Karpas-422 (cell line): ENCODE measurements at places on chromosomes 16 and 17. TPM values are rescaled to one million over a fixed set of nuclear protein-coding genes. Genes with fewer than 3 reads are reported as not detected.

DNA sequence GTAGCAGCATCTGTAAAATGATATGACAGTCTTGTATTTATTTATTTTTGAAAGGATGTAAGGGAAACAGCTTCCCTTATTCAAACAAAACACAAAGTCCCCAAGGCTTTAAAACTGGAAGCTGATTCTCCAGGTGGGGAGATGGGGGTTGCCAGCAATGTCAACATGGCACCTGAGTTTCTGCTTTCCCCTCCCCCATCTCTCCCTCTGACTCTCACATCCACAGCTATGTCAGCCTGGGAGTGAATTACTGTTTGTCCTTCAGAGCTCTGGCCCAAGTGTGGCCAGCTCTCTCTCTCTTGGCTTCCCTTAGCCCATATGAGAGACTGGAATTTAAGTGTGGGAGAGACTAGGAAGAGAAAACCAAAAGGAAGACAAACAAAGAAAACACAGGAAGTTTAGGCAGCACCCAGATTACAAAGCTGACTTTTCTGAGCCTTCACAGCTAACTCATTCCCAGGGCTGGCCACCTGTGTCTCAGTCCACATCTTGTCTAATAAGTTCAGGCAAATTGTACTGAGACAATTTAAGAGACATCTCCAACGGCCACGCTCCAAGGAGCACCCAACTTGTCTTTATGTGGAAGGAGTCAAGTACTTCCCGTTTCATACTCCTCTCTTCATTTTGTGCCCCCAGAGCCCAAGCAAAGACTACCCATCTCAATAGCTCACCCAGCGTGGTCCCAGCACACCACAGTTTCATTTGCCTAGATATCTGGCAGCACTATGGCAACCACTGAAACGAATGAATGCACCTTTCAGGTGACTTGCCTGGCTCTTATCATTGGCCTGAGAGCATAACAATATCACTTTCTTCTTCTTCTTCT, 69.2 kb downstream of the SOX9 start:
- H3K27me3 ChIP-seq, result no peaks in the 10 kb centered on the region
- H3K27ac ChIP-seq, result peak overlapping the region; percentile 98
- peak overlapping the region; percentile 55; the same call in 1 of the 2 replicates for H3K4me3 ChIP-seq
- H3K36me3 ChIP-seq, result no peaks in the 10 kb centered on the region

- peak; percentile 71 for DNase-seq
- H3K36me3 ChIP-seq, result no peaks in the 10 kb centered on the region
- no peaks in the 10 kb centered on the region for H3K27me3 ChIP-seq
- H3K4me1 ChIP-seq, result peaks cover 20% of the 10 kb centered on the region
- peak overlapping the region; percentile 63; the same call in 1 of the 2 replicates for H3K4me3 ChIP-seq
- H3K27ac ChIP-seq, result no peak overlapping the region
Observed at GRCh38 chr16:73058221-73058615, 10.3 kb upstream of the ZFHX3 start.

DNA sequence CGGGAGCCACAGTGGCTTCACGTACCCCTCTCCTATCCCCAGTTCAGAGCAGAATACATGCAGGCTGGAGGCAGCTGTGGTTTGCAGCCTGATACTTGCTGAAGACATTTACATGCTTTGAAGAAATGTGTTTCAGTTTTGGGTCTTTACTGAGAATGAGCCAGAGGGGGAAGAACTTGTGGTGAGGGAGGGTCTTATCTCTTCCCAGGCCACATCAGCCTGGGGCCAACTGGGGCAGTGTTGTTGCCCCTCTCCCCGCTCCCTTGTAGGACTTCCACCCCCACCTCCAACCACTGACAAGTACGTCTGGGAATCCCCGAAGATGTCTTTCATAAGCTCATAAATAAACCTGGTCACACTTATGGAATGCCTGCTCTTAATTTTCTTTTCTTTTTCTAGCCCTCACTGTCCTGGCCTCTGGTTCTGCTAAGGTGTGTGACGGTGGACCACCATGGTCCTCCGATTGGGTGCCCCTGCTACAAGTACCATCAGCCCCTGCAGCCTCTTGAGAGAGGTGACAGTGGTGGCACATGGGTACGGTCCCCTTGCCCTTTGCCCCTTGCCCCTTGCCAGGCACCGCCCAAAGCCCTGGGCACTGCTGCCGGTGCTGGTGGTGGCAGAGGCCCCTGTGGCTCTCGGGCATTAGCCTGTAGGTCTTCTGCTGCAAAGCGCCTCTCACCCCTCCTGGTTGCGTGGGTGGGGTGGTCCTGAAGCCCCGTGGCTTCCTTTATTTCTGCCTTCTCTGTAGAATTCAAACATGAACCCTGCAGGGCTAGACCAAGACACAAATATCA, 144.8 kb upstream of the RPH3AL start:
- no peaks in the 10 kb centered on the region for H3K36me3 ChIP-seq
- no peak for DNase-seq
- no peaks in the 10 kb centered on the region for H3K27me3 ChIP-seq
- H3K4me3 ChIP-seq, result no peak overlapping the region

DNA sequence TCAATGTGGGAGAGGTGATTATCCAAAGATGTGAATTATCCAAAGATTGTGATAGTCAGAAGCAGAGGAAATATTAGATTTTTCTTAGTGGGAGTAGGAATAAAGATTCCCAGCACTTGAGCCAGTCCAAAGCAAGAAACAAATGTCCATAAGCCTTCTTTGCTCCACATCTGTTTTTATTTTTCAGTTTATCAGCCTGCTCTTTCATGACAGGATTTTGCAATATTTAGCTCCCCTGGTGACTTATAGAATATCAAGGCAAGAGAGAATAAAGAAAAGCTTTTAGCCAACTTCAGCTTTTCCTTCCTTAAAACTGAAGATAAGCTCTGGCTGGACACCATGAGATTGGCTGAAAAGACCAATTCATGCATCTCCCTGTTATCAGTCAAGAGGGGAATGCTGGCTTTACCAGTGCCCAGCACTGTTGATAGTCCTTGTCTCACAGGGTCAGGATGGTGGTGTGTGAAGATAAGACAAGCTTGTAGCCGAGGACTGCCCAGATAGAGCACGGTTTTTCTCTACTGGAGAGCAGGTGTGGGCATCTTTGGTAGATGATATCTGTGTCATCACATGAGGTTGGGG, 706.5 kb downstream of the KCNJ2 start:
- DNase-seq, result no peak

DNA sequence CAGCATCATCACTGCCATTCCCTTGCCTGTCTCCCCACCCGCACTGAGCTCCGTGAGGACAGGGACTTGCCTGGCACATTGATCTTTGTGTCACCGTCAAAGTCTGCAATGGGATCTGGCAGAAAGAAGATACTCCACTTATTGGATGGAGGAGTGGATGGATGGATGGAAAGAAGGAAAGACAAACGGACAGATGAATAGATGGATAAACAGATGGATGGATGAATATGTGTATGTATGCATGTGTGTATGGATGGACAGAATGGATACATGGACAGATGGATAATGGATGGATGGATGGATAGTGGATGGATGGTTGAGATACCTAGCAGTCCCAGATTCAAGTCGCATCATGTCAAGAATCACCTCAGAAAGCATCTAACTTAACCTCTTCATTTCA, 99.9 kb downstream of the SDK2 start:
- DNase-seq, result no peak
- H3K27me3 ChIP-seq, result no peaks in the 10 kb centered on the region
- no peaks in the 10 kb centered on the region for H3K4me1 ChIP-seq

KRTAP2-1 gene
- total RNA-seq, result not detected in 2 replicates

CLDN6 gene
- total RNA-seq, result not detected in 2 replicates

PDF gene
- 13.5 and 53.9 TPM in 2 replicates for total RNA-seq

CD79B gene
- total RNA-seq, result 545 and 1,164 TPM in 2 replicates
